ENCODE measurements at places on chromosomes 5 and 9.
A peak's percentile ranks its signal among the peaks of the same experiment; 100 is the strongest.

GRCh38 chr9:124803911-124804310, 27.0 kb downstream of the OLFML2A start:
- no peak for DNase-seq

DNA sequence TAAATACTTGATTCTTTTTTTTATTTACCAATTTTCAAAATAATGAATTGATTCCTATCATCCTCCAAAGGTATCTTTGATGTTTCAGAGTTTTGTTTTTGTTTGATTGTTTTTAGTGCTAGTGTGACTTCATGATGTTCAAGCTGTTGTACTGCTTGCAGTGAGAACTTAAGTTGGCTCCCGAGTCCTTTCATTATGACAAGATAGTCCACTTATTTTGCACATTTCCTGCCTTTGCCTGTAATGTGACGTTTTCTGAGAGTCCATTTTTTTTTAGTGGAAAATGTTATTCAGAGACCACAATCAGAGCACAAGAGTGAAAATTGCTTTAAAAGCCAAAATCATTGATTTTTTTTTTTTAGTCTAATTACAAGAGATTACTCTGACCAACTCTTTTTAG, 60.1 kb upstream of the FCHO2 start:
- no peak for DNase-seq

DNA sequence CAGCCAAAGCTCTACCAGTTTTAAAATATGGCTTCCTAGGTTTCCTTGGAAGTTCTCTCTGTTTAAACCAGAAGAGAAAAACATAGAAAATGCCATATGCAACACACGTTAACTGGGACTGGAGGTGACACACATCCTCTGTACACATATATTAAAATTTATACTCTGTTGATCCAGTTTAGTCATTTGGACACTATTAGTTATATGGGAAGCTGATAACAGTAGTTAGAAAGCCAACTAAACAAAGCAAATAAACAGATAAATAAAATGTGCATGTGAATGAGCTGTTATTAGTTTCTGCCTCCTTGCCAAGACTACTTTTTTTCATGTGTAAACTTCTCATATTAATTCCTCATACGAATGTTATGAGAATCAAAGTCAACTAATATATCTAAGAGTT, 1249.2 kb upstream of the CDH6 start:
- no peak for DNase-seq

DNA sequence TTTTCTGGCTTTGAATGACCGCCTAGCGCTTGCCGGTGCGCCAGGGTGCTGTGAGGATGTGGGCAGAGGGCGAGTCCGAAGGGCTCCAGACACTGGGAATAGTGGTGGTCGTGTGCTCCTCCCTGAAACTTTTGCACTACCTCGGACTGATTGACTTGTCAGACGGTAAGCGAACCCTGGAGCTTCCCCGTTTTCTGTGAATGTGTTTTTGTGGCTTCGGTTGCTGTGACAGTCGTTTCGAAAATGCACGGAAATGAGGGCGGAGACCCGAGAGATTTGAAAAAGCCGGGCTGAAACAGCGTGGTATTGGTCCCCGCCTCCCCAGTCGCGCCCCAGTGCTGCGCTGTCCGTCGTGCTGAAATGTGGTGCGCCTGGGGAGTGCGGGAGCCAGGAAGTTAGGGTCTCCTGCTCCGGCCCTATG, 102.5 kb upstream of the GABRP start:
- no peak for DNase-seq

DNA sequence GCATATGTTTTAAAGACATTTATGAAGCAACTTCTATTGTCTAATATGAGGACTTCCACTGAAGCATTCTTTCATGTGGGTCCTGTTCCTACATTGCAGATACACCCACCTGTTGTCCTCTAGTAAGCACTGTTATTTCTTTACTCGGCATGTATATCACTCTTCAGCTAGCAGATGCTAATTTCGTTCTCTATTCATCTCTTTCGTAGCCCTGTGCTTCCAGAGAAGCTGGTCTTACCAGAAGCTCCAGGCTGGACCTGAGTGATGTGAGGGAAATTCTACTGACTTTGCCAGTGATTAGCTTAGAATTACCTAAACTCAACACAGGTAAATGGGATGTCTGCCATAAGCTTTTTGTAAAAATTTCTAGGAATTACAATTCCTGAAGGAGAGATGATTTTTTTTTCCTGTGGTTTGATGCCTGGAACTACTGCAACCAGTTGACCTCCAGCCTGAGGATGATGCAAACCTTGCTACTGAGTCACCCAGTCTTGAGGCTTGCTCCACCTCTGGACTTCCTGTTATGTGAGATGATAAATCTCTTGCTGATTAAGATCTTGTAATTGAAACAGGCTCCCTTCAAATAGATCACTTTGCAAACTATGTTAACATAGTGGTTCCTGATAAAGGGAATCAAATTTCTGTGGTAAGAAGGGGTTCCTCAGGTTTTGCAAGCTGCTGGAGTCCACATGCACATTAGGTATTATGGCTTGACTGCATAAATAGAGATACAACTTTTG, 52.2 kb upstream of the SPINK5 start:
- DNase-seq, result peak; percentile 90

DNA sequence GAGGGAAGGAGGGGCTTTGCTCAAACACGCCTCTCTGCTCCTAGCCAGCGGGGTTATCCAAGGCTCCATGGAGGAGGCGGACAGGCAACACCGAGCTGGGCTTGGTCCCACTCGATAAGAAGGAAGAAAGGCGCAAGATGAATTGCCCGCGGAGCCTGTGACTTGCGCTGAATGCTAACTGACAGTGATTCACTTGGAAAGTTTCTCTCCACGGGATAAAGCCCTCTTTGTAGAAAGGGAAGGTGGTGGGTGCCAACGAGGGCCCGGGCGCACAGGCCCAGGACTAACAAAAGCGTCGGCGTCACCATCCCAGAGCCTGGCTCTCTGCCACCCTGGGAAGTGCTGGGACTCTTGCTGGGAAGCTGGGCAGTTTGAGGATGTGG, 76.0 kb downstream of the VAV2 start:
- DNase-seq, result no peak

DNA sequence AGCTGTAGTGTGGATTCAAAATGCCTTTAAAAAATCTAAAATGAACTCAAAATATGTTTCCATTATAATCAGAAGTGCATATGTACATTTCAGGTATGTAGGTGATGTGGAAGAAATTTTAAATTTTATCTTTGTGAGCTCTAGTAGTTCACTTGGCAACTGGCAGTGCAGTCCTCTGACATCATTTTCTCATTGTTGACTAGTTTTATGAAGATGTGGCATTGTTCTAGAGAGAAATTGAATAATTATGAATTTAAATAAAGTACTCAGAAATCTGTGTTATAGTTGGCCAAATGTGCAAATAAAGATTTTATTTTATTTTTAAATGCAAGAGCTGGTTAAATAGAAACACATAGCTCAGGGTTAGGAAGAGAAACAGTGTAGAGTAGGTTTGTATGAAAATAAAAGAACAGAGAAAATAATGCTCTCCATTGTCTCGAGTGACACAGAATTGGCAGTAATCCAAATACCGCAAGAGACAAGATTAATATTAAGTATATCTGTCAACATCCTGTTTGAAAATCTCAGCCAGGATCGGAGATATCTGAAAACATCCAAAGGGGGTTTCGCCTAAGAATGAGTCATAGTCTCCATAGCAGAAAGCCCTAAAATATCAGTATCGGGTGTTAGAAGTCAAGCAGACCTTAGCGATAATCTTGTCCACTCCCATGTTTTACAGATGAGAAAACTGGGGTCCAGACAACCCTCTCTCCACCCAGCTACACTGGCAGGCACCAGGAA, 189.4 kb downstream of the CCDC192 start:
- DNase-seq, result no peak

GRCh38 chr9:126295082-126295477, 31.5 kb upstream of the MVB12B start:
- no peak for DNase-seq

GRCh38 chr5:14244721-14245120, 101.6 kb downstream of the TRIO start:
- DNase-seq, result no peak

DNA sequence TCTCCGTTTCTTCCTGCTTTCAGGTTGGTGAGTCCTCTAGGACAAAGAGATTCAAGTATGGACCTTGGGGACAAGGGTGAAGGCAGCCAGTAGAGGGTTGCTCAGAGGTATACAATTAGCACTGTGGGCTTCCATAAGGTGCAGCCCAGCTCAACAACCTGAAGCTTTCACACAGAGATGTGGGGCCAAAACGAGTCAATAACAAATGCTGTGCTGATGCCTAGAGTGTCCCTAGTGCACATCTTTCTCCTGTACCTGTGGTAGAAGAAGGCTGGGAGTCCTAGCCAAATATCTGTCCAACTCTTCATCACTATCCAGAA, 20.7 kb upstream of the MLANA start:
- DNase-seq, result no peak

DNA sequence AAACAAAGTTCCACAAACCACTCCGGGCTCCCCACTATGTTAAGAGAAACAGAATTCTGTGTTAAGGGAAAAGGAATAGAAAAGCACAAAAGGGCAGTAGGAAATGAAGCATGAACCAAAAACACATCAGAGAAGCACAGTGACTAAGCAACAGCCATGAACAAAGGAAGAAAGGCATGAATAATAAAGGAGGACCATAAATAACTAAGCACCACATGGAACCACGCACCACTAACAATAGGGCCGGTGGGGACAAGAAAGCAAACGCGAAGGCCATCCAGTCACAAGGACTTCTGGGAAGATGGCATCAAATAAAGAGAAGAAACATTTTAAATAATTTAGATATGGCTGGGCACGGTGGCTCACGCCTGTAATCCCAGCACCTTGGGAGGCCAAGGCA, 18.0 kb downstream of the PRUNE2 start:
- no peak for DNase-seq

DNA sequence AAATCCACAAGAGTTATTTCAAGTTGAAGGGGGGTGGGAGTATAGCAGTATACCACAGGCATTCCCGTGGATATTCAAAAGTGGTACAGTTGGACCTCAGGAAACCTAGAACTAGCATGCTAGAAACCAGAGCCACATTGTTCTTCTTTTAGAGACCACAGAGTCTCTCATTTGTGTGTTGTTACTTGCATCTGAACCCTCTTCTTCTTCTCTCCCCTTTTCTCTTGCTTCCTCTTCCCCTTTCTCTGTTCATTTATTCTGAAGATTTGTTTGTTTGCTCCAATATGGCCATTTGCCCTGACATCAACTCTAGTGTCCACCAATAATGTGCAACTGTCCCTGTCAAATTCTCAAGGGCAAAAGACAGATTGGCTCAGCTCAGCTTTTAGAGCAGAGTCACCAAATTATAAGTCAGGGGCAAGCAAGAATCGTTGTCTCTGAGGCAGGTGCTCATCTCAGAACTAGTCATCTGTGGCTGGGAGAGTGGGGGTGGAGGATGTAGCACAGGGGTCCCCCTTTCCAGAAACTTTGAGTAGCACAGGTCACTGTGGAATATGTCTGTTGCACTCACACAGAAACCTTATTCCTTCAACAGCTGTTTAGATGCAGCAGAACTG, 321.1 kb downstream of the ARRDC3 start:
- no peak for DNase-seq

DNA sequence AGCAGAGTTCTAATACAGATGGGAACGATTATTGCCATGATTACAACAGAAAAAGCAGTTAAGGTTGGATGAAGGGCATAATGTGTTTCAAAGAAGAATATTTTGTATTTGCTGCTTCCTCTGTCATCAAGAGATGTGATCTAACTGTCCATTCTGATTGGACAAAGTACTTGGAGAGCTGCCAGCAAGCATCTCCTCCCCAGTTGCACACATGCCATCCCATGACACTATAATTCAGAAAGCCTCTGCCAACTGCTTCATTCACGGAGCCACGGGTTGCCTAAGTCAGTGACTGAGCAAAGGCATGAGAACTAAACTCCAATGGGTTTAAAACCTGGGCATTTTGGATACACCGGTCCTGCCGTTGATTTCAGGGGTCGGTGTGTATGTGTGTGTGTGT, 253.8 kb downstream of the CRB2 start:
- no peak for DNase-seq
